ENCODE measurements at places on chromosomes 13 and 19. TPM values are rescaled to one million over a fixed set of nuclear protein-coding genes. Genes with fewer than 3 reads are reported as not detected.
A peak's percentile ranks its signal among the peaks of the same experiment; 100 is the strongest.

- DNase-seq, result no peak
These were observed 259.9 kb downstream of the SLITRK1 start for GRCh38 chr13:83622422-83622784.

DNA sequence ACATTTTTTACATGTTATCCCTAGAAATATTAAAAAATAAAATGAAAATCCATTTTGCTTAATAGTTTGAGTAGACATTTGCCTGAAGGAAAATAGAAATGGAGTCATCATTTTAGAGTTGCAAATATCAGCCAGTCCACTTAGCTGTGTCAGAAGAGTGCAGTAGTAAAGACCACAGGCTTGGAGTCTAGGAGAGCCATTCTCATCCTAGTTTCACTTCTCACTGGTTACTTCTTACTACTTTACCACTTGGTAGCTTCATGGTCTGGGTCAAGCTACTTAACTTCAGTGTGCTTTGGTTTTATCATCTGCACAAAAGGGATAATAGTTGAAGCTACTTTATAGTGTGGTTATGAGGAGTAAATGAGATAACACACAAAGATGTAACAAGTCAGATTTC, 286.5 kb upstream of the NBEA start:
- DNase-seq, result no peak

PRRG2 gene
- total RNA-seq, result 6.2 TPM

GRCh38 chr13:114321256-114321655, 7.0 kb downstream of the CHAMP1 start:
- no peak for DNase-seq

GRCh38 chr13:75507027-75508001, 25.3 kb upstream of the TBC1D4 start:
- DNase-seq, result no peak

- DNase-seq, result no peak
These were observed 16.0 kb upstream of the ZNF554 start for GRCh38 chr19:2803486-2804155.

GRCh38 chr19:10289167-10289835, 451 bp upstream of the ICAM5 start:
- DNase-seq, result peak; percentile 77

GRCh38 chr13:84553227-84553626, 671.0 kb upstream of the SLITRK1 start:
- DNase-seq, result no peak

DNA sequence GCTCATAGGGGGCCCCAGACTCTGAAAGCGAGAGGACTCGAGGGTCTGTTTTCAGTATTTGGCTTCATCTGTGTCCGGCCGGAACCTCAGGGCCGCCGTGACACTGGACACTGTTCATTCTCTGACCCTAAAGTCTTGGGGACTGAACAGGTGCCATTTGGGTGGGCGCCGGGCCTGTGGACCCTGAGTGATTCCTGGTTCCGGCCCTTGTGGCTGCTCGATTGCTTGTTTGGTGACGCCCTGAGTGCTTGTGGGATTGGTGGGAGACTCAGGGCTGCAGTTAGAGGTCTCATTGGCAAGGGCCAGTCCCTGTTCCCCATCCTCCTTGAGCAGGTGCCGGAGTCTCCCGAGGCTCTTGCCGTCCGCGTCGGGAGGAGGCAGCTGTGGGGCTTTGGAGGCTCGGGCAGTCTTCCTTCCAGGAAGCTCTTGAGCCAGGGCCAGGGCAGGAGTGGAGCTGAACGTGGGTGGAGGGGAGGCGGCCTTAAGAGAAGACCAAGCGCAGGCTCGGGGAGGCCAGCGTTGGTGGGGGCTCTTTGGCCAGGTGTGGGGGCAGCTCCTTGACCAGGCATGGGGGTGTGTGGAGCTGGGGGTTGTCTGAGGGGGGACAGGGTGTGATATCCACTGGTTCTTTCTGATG, 4.7 kb downstream of the PTBP1 start:
- DNase-seq, result no peak

- DNase-seq, result peak; percentile 35
These were observed 17.6 kb downstream of the NOVA2 start for GRCh38 chr19:45955905-45956608.

Measured in HCT116 (cell line).